ENCODE measurements at places on chromosomes 5 and 9. TPM values are rescaled to one million over a fixed set of nuclear protein-coding genes. Genes with fewer than 3 reads are reported as not detected.

- no peak overlapping the region for H3K27ac ChIP-seq
- no peaks in the 10 kb centered on the region for H3K36me3 ChIP-seq
- no peaks in the 10 kb centered on the region for H3K4me1 ChIP-seq
Observed at GRCh38 chr9:4517274-4517673, 27.0 kb downstream of the SLC1A1 start.

GRCh38 chr5:16826379-16827125 lies 109.5 kb downstream of the MYO10 start:
- DNase-seq: no peak
- no peaks in the 10 kb centered on the region for H3K36me3 ChIP-seq
- no peak overlapping the region for H3K4me3 ChIP-seq
- no peaks in the 10 kb centered on the region for H3K4me1 ChIP-seq
- no peak overlapping the region for H3K27ac ChIP-seq

DNA sequence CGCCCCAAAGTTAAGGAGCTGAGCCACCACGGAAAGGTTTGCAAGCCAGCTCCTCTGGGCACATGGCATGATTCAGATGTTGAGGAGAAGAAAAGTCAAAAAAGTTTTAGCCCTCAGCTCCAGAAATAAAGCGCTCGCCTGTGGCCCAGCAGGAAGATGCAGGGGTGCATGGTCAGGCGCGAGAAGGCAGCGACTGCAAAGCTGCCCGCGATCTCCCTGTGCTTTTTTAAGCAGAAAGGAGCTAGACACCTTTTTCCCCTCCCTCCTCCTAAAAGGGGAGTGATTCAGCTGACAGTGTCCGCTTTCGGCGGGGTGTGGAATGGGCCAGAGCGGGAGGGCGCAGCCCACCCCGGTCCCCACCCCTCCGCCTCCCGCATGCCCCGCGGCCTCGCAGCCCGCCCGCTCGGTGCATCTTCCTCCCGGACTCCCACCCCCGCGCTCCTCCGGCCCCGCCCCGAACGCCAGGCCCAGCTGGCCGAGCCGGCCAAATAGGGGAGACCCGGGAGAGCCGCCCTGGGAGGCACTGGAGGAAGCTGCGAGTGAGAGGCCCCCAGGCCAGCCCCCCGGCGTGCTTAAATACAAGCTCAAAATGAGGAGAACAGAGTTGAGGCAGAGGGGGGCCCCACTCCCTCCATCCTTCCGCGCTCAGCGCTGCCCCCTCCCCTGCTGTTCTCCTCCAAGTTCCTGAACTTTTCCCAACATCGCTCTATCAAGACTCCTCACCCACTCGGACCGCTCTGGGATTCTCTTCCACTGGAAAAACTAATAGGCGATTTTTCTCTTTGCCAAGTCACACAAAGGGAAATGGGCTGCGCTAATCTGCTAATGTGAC lies at the start of gene ADAMTS12:
TSS of gene ADAMTS12 (minus strand) at position 203 of the 832 bp plus-strand sequence. CDS start at position 69, 134 bp downstream.
- H3K36me3 ChIP-seq: no peaks in the 10 kb centered on the region
- H3K4me1 ChIP-seq: no peaks in the 10 kb centered on the region
- H3K4me3 ChIP-seq: peak within 1 kb of the TSS; percentile 28

Gene F12
- 2.6 TPM for total RNA-seq

GRCh38 chr9:96487949-96488348 lies 38.0 kb downstream of the HABP4 start:
- H3K4me3 ChIP-seq: no peak overlapping the region
- no peaks in the 10 kb centered on the region for H3K36me3 ChIP-seq
- no peak for DNase-seq
- H3K27ac ChIP-seq: no peak overlapping the region
- H3K27me3 ChIP-seq: no peaks in the 10 kb centered on the region

DNA sequence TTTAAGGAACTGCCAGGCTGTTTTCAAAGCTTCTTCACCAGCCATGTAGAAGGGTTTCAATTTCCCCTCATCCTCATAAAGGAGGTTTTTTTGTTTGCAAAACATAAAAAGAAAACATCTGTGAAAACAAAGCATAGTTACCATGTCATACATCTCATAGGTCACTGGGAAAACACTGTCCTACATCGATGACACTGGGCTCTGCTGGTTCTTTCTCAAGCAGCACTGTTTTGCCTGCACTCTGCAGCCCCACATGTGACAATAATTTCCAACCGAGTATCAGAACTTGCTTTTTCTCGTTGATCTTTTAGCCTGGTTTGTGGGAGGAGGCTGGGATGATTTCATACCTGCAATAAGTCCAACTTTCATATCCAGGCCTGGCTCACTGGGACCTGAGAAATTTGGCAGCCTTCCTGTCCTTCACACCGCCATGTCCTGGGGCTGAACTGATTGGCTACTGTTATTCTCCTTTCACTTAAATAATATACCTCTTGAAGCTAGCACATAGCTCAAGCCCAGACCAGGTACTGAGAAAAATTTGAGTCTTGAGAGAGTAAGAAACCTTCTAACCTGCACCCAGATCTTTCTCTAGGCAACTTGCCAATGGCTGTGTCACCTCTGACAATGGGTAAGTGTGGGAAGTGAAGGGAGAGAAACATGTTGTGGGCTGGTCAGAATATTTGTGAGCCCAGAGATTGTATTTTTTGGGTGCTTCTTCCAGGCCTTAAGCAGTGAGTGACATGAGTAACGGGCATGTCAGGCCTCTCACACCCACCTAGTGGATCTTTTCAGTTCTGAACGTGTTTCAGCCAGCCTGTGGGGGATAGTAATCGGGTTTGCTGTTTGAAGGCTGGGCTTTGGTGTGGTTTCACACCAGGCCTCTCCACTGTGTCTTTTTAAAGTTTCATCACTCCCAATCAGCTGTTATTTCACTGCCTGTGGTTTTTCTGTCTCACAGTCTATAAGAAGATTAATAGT lies 502.8 kb downstream of the NTRK2 start:
- H3K36me3 ChIP-seq: no peaks in the 10 kb centered on the region
- no peak overlapping the region for H3K4me3 ChIP-seq
- H3K27me3 ChIP-seq: no peaks in the 10 kb centered on the region
- no peak overlapping the region for H3K27ac ChIP-seq

GRCh38 chr9:92759446-92759845 lies 5.2 kb downstream of the BICD2 start:
- peaks cover 16% of the 10 kb centered on the region for H3K4me1 ChIP-seq
- DNase-seq: no peak
- no peaks in the 10 kb centered on the region for H3K27me3 ChIP-seq

Data from prostate gland (tissue), 2 donors.